ENCODE measurements at places on chromosomes 2 and 18. TPM values are rescaled to one million over a fixed set of nuclear protein-coding genes. Genes with fewer than 3 reads are reported as not detected.

The KIAA2012 gene
- total RNA-seq = not detected

The VIT gene
- total RNA-seq = not detected

The INPP5D gene
- total RNA-seq = 0.50 TPM

The POTEI gene
- not detected for total RNA-seq

The PUM2 gene
- total RNA-seq = 43.4 TPM

The GCG gene
- total RNA-seq = not detected

The PAIP2B gene
- 1.5 TPM for total RNA-seq

The SP140 gene
- not detected for total RNA-seq

The ALPI gene
- not detected for total RNA-seq

The FAM210A gene
- total RNA-seq = 124 TPM

The CPLX4 gene
- not detected for total RNA-seq

The KCNG2 gene
- not detected for total RNA-seq

The ARPC2 gene
- 196 TPM for total RNA-seq

The SULT1C3 gene
- total RNA-seq = not detected

The LYG1 gene
- 0.29 TPM for total RNA-seq

The INHBB gene
- total RNA-seq = not detected

The RNU2-63P gene
- not detected for total RNA-seq

The MYCN gene
- 0.08 TPM for total RNA-seq

The CD8A gene
- 0.13 TPM for total RNA-seq

The ATP8B1 gene
- 0.90 TPM for total RNA-seq

The TCF4 gene
- 1.8 TPM for total RNA-seq

The HRH4 gene
- total RNA-seq = not detected

The CHAC2 gene
- total RNA-seq = 8.1 TPM

The C2orf81 gene
- total RNA-seq = 0.53 TPM

The ABCG8 gene
- total RNA-seq = not detected

The LIMS4 gene
- total RNA-seq = 0.16 TPM

The UPP2 gene
- total RNA-seq = not detected

The SLC11A1 gene
- total RNA-seq = 0.11 TPM

The CREG2 gene
- total RNA-seq = 0.03 TPM

The TEX261 gene
- 55.3 TPM for total RNA-seq

The TDRD15 gene
- total RNA-seq = 0.16 TPM

The RGPD8 gene
- 1.2 TPM for total RNA-seq

The LYPD6B gene
- not detected for total RNA-seq

The LANCL1 gene
- 32.7 TPM for total RNA-seq

The POLE4 gene
- total RNA-seq = 77.4 TPM

The CNDP1 gene
- total RNA-seq = 0.51 TPM

The DYNAP gene
- total RNA-seq = not detected

The DPP10 gene
- total RNA-seq = not detected

The FEV gene
- total RNA-seq = not detected

The GKN1 gene
- not detected for total RNA-seq

The GAD1 gene
- 23.5 TPM for total RNA-seq

The LOXL3 gene
- 30.4 TPM for total RNA-seq

The DNAJC27 gene
- total RNA-seq = 3.4 TPM

The CCDC85A gene
- not detected for total RNA-seq

The UGP2 gene
- total RNA-seq = 86.1 TPM

The ELOA2 gene
- not detected for total RNA-seq

The MYO5B gene
- total RNA-seq = 0.48 TPM

The SLC35G4 gene
- total RNA-seq = not detected

The ZNF638 gene
- total RNA-seq = 166 TPM

The DIS3L2 gene
- total RNA-seq = 21.5 TPM

The FBLN7 gene
- total RNA-seq = not detected

The LINC00305 gene
- total RNA-seq = not detected

The DAW1 gene
- not detected for total RNA-seq

The GNAL gene
- total RNA-seq = 18.8 TPM

The C2orf80 gene
- 0.45 TPM for total RNA-seq

The PSMA8 gene
- total RNA-seq = not detected

The AQP12A gene
- not detected for total RNA-seq

The MC4R gene
- not detected for total RNA-seq

The CNGA3 gene
- not detected for total RNA-seq
